RPMI7951 (cell line): ENCODE measurements at places on chromosomes 11 and 22. TPM values are rescaled to one million over a fixed set of nuclear protein-coding genes. Genes with fewer than 3 reads are reported as not detected.

NEFH gene
- under 0.01 and 0.20 TPM in 2 replicates for total RNA-seq

ST14 gene
- 0.60 TPM in 1 of 2 replicates, not detected in the other for total RNA-seq

APOBEC3B gene
- total RNA-seq: 19.6 and 20.9 TPM in 2 replicates

DDX10 gene
- 25.1 and 26.8 TPM in 2 replicates for total RNA-seq

SAA4 gene
- total RNA-seq: not detected in 2 replicates

WNT11 gene
- 17.4 and 28.7 TPM in 2 replicates for total RNA-seq

PRSS23 gene
- 133 and 144 TPM in 2 replicates for total RNA-seq

SCGB1A1 gene
- not detected in 2 replicates for total RNA-seq

DNAL4 gene
- total RNA-seq: 8.3 and 9.5 TPM in 2 replicates

TYR gene
- 2.0 and 2.3 TPM in 2 replicates for total RNA-seq

AIP gene
- total RNA-seq: 106 and 114 TPM in 2 replicates

TRIM6 gene
- 2.3 and 3.1 TPM in 2 replicates for total RNA-seq

RFPL2 gene
- not detected in 2 replicates for total RNA-seq

HIRA gene
- 8.8 and 11.1 TPM in 2 replicates for total RNA-seq

C11orf52 gene
- not detected in 2 replicates for total RNA-seq

DEFB131B gene
- not detected in 2 replicates for total RNA-seq

SELENOO gene
- 9.4 and 13.7 TPM in 2 replicates for total RNA-seq

- DNase-seq: no peak
Observed at GRCh38 chr11:107721207-107721606, 9.4 kb upstream of the SLN start.

DNA sequence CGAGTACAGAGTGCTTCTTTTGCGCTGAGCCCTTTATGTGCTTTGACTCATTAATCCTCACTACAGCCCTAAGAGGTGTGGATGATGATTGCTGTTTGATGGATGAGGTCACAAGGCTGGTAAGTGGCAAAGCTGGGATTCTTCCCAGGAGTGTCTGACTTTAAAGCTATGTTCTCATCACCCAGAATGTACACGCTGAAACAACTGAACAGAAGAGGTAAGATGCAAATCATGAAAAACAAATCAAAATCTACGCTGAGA lies 37.7 kb upstream of the CREB3L1 start:
- no peak for DNase-seq

- no peak for DNase-seq
Observed at GRCh38 chr11:35033011-35033410, 106.0 kb upstream of the CD44 start.

GRCh38 chr11:2779981-2780849 lies 80.4 kb upstream of the KCNQ1OT1 start:
- no peak for DNase-seq

- no peak for DNase-seq
Observed at GRCh38 chr11:69982690-69983570, 95.2 kb upstream of the ANO1 start.

- DNase-seq: no peak
Observed at GRCh38 chr11:2139123-2139521, at the start of gene IGF2. TSS of gene IGF2 (minus strand) at chr11:2139389. CDS start at chr11:2135523, 3,866 bp downstream.

DNA sequence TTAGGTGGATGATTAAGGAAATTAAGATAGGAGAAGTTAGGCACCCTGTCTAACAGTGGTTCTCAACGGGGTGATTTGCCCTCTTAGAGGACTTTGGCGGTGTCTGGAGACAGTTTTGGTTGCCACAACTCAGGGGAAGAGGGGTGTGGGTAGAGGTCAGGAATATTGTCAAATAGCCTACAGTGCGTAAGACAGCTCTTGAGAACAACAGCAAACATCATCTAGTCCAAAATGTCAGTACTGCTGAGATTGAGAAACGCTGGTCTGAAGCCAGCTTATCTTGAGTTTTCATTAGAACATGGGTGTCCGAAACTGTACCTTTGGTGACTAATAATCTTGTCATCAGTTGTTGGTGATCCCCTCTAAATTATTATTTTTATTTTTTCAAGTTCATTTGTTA lies 38.4 kb downstream of the CECR2 start:
- DNase-seq: no peak

- DNase-seq: no peak
Observed at GRCh38 chr11:776561-777287, 563 bp downstream of the GATD1 start.

- DNase-seq: peak; percentile 57
Observed at GRCh38 chr11:125345421-125346178, 150.5 kb downstream of the FEZ1 start.

DNA sequence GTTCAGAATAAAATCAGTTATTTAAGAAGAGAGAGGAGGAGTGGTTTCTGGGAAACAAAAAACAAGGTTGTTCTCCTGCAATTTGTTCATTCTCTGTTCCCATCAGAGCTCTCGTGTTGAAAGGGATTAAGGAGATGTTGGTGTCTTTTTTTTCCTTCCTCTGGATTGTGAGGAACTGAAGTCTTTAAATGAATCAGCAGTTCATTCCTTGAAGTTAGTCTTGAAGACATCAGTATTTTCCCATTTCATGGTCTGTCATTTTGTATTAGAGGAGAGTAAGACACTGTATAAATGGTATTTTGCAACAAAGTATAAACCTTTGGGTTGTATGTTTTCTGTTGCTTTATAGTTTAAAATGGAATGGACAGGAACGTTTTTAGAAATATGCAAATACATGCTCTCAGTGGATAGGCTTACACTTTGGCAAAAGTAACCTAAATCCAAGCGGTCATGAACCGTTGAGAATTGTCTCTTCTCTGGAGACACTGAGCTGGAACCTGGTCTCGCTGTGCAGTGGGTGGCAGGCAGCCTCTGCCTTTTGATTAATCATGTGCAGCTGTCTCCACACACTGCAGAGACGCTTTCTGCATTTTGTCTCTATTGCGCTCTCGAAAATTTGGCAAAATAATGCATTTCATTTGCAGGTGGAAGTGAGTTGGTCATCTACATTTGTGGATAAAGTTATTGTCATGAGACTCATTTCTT lies 33.0 kb downstream of the SAMM50 start:
- DNase-seq: no peak

- DNase-seq: no peak
Observed at GRCh38 chr22:33012833-33013450, 45.2 kb downstream of the SYN3 start.

DNA sequence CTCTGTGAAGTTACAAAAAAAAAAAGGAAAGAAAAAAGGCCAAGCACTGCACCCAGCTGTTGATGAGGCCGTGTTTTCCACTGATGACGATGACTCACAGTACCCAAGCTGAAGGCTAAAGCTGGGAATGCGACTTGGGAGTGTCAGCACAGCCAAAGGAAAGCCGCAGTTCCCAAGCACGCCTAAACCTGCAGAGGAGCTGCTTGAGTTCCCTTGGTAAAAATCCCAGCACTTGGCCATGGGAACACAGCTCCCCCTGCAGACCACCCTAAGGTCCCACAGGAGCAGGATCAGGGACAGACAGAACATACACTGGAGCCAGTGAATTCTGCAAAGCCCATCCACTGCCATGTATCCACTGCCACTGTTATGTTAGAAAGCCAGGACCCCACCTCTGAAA lies 39.9 kb downstream of the SERGEF start:
- DNase-seq: peak; percentile 90

DNA sequence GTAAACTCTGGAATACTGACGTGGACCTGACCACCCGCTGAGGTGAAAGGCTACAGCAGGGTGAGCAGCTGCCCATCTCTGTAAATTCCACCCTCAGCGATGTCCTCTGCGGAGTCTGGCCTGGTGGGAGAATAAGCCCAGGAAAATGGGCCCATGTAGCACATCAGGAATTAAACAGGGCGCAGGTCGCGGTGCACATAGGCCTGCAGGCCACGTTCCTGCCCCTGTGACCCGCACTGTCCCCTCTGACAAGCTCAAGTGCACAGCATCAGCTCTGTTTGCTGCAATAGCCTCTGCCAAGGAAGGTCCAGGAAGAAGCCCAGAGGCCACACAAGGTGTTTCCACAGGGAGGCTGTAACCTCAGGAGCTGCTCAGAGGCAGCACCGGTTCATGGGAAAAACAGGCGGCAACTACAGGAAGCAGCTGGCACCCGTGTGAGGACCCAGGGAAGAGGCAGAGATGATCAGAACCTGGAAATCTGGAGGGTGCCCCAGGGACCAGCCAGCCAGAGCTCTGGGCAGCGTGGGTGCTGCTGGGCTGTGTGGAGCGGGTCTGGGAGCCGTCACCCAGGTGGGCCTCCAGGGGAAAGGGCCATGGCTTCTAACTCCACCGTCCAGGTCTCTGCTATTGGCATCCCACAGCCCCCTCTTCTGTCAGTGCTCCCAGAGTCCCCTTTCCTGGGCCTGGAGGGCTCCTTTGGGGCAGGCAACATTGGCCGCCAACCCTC lies 808 bp upstream of the IFITM2 start:
- no peak for DNase-seq

DNA sequence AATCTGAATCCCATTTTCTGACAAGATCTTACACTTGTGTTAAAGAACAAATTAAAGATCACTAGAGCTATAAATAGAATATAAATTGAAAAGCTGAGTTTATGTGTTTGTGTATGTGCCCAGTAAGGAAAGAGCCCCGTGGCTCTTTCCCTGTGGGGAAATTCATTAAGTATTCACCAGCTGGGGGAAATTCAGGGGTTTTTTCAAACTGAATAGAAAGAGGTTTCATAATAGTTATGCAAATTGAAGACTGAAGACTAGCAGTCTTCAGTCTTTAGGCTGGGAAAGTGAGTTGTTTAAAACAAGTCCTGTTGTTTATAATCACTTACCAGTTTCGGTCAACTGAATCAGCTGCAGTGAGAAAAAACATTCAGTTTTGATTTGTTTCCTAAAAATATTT lies 11.3 kb upstream of the MS4A7 start:
- no peak for DNase-seq

- no peak for DNase-seq
Observed at GRCh38 chr11:47711816-47712215, 3.4 kb downstream of the AGBL2 start.

GRCh38 chr22:40251106-40251505 lies 73.4 kb downstream of the TNRC6B start:
- DNase-seq: no peak

- DNase-seq: no peak
Observed at GRCh38 chr22:27407369-27407985, 394.1 kb downstream of the MN1 start.

GRCh38 chr11:35971841-35972422 lies 28.1 kb downstream of the LDLRAD3 start:
- DNase-seq: no peak

DNA sequence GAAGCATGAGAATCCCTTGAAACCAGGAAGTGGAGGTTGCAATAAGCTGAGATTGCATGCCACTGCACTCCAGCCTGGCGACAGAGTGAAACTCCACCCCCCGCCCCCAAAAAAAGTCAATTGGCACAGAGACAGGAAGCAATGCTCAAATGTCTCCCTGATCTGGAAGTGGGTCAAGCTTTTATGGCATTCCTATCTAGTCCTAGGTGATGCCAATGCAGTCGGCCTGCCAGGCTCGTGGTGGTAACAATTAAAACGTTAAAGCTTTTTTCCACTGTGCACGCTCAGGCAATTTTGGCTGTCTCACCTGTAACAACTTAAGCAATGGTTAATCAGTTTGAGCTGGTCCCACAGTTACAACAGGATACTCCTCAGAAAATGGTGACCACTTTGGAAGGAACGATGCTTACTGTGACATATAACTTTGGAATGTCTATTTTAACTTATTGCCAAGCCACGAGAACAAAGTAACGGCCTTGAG lies 18.9 kb upstream of the PISD start:
- peak; percentile 56 for DNase-seq

- no peak for DNase-seq
Observed at GRCh38 chr11:103898065-103898464, 138.4 kb upstream of the DDI1 start.

- no peak for DNase-seq
Observed at GRCh38 chr11:86863476-86863875, 63.1 kb downstream of the PRSS23 start.

DNA sequence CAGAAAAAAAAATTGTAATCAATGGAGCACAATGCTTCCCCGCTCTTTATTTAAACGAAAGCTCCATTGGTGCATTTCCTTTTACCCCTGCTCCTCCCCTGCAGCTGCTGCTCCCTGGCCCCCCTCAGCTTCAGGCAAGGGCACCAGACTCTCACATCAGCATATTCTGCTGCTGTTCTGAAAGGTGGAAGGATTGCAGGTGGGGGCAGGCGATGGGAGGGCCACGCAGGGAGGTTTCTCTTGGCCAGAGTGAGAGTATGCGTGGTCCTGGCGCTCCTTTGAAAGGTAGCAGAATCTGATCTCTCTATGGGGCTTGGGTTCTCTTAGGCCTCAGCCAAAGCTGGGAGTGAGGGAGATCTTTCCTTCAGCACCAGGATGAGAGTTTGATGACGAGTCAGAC lies 240.9 kb upstream of the CADM1 start:
- DNase-seq: no peak

GRCh38 chr11:45641961-45642360 lies 23.5 kb downstream of the CHST1 start:
- DNase-seq: no peak

DNA sequence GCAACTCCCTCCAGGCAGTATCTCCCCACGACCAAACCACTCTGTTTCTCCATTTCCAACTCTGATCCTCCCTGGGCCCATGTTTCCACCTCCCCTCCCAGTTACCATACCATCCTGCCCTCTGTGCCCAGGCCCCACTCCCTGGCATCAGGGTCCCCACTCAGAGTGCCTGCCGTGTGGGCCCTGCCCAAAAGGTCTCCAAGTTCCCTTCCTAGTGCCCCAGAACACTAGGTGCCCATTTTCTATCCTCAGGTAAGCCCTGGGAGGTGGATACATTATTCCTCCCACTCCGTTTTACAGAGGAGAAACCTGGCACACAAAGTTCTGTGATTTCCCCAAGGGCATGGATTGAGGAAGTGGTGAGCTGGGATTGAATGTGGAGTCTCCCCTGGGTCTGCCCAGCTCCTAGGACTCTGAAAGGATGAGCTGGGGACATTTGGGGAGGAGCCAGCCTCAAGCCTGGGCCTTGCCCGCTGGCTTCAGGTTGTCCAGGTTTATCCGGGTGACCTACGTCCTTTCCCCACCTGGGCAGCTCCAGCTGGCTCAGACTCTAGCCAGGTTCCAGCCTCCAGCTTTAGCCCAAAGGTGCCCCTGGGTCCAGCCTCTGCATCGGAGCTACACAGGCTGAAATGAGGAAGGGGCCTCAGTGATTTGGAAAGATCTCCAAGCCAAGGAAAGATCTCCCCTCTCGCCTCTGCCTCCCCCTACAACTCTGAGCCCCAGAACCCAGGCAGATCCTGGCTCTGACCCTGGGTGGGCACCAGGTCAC lies 2.2 kb upstream of the GSTT4 start:
- no peak for DNase-seq

- no peak for DNase-seq
Observed at GRCh38 chr22:35051013-35051535, 14.9 kb upstream of the ISX start.

DNA sequence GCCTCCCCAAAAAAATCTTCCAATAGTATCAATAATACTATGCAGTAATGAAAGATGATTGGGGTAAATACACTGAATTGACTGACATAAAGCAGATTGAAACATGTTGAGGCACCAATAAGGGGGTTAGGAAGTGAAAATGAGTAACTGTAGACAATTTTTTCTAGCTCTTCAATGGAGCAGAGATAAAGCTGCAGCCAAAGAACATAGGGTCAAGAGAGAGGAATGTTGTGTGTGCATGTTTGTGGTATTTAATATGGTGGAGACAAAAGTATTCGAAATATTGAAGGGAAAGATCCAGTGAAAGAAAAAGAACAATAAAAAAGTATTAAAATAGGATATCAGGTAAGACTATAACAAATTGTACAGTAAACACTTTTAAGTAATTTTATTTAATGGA lies 450.0 kb upstream of the CCDC179 start:
- peak; percentile 18 for DNase-seq
